Left lobe of liver (tissue), 2 donors: ENCODE measurements at places on chromosomes 2 and 18. TPM values are rescaled to one million over a fixed set of nuclear protein-coding genes. Genes with fewer than 3 reads are reported as not detected.

- DNase-seq: no peak
These were observed 162.3 kb downstream of the PHLPP1 start for GRCh38 chr18:62877411-62878221.

The SERPINB12 gene
- total RNA-seq: not detected

DNA sequence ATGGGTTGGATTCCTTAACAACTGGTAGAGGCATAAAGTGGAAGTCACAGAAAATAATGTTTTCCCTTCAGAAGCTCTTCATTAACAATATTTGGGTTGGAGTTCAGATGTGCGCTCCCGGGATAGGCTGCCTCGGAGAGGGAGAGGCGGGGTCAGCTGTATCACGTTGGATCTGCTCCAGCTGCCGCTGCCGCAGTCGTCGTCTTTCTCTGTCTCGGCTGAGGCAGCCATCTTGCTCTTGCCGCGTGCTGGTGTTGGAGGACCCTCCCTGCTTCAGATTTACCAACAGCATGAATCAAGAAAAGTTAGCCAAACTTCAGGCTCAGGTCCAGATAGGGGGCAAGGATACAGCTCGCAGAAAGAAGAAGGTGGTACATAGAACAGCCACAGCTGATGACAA, 35.1 kb downstream of the TANC1 start:
- DNase-seq: no peak

- no peak for DNase-seq
These were observed 23.5 kb downstream of the MBP start for GRCh38 chr18:77108821-77109647.

GRCh38 chr2:160913323-160913722, 246.9 kb upstream of the TANK start:
- DNase-seq: no peak

The COBLL1 gene
- total RNA-seq: 75.0 TPM

GRCh38 chr18:47747260-47747795, 183.1 kb downstream of the SMAD2 start:
- no peak for DNase-seq

DNA sequence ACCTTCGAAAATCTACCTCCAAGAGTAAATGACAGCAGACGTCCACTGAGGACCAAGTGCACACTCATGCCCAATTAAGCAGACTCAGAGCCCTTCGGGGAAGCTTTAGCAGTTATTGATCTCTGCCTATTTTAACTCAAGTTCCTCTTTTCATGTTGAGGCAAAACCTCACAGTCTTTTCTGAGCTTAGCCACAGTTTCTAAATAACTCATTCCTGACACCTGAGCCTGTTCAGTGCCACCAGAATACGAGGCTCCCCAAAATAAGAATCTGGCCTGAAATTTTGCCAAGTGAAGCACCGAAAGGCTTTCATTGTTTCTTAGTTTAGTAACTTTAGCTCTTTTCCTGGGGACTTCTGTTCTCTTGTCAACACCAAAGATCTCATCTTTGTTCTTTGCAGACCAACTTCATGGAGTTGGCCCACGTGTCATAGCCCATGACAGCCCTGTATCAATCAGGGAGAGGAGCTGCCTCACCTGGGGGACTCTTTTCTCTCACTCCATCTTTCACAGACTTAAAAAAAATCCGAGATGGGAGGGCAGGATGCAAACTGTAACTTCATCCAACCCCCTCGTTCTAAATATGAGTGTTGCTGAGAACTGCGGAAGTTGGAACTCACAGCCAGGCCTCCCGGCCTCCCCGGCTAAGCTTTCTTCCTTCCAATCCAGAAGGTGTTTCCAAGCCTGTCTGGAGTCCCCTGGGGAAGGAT, 22.2 kb downstream of the INPP5D start:
- DNase-seq: peak; percentile 44

DNA sequence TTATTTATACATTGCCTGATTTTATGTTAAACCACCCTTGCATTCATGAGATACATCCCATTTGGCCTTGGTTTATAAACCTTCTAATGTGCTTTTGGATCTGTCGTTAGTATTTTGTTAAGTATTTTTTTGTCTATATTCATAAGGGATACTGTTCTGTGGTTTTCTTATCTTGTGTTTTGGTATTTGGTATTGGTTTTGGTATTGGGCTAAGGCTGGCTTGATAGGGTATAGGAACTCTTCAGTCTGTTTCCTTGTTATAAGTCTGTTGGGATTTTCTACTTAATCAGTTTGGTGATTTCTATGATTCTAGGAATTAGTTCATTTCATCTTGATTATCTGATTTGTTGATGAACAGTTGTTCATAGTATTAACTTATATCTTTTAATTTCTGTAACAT, 49.2 kb downstream of the RELCH start:
- no peak for DNase-seq

The UPP2 gene
- total RNA-seq: 0.91 TPM

GRCh38 chr2:105675841-105676240, 68.9 kb upstream of the NCK2 start:
- DNase-seq: no peak

The SLC30A3 gene
- not detected for total RNA-seq

The SERPINB2 gene
- not detected for total RNA-seq

- no peak for DNase-seq
These were observed 9.6 kb downstream of the RAX start for GRCh38 chr18:59263661-59264060.

- no peak for DNase-seq
These were observed 1064.2 kb upstream of the FAM98A start for GRCh38 chr2:34663314-34663713.

- no peak for DNase-seq
These were observed 23.4 kb upstream of the SNED1 start for GRCh38 chr2:240974771-240975572.

The ITPRIPL1 gene
- 0.20 TPM for total RNA-seq

DNA sequence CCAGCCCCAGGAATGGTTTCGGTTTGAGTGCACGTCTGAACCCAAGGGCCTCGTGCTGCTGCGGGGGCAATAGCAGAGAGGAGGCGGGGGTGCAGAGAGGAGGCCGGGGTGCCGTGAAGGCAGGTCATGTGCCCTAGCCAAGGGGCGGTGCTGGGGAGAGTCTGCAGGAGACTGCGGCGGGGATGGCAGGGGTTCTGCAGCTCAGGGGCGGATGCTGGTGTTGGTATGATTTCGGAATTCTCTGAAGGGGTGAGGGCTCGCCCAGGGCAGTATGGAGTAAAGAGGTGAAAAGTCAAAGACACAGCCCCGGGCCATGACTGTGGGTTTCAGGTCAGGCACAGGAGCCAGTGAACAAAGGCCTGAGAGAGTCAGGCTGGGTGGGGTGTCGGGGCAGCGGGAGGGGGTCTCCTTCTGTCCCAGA, 186.5 kb upstream of the HDAC4 start:
- no peak for DNase-seq

The GAL3ST2 gene
- 0.55 TPM for total RNA-seq

The GREB1L gene
- 4.3 TPM for total RNA-seq

DNA sequence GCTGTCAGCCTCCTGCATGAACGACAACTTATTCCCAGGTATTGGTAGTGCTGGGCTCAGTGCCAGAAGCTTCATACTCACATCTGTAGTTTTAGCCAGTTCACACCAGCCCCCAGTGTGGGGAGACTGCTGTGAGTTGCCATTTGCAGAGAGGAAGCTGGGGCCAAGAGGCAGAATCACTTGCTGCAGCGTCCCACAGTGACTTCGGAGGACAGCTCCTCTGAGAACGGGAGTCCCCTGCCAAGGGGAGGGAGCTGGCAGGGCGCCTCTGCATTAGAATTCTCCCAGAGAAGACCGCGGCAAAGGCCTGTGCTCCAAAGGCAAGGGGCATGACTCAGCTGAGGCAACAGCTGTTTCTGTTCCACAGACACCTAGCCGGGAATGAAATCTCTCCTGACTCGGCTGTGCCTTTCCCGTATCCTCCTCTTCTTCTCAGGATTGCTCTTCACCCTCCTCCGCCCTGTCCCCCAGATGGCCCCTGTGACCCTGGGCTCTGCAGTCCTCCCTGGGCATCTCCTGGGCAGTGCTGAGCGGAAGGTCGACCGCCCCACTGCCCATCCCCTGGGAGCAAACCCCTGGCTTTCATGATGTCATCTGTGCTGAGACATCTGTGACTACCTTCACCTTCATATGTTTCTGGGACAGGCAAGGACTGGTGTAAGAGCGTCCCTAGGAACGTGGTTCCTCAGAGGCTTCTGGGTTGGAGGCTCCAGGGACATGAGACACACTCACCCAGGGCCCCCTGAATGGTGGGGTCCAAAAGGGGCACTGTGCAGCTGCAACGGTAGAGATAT, 18.0 kb downstream of the MAL start:
- no peak for DNase-seq

GRCh38 chr18:74514860-74515495, 18.8 kb downstream of the CNDP2 start:
- DNase-seq: peak; percentile 41

DNA sequence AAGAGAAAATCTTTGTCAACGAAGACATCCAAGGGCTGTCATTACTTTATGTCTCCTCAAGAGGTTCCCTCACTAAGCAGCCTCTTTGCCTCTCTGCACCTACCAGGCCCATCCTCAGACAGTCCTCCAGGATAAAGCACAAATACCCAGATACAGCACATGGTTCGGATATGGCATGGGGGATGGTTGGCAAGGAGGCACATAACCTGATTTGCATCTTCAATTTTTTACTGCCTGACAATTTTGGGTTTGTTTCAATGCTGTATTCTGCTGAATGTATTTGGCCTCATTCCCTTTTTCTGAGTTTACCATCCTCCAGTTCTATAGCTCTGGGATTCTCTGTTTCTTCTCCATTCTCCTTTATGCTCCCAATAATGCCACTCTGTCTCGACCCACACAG, 78.8 kb downstream of the VIT start:
- no peak for DNase-seq

DNA sequence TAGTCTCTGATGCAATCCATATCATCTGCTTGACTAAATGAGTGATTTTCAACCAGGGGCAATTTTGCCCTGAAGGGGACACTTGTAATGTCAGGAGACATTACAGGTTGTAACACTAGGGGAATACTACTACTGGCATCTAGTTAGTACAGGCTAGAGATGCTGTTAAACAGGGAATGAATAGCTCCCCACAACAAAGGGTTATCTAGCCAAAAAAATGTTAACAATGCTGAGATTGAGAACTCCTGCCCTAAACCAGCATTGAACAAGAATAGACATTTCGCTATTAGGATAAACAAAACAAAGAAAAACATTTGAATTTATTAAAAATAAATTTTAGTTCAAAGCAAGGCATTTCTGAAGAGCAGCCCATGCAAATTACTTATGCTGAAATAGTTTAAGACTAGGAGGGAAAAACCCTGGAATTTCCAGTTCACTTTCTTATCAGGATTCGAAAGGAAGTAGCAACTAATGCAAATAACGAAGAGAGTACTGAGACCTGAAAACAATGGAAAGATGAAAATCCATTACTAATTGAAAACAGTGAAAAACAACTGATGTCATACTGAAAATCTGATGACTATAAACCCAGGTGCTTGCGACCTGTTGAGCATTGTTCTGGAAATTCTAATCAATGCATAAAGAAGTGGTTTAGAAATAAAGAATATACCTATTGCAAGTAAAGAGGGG, 53.1 kb downstream of the CAB39 start:
- no peak for DNase-seq

The IL36B gene
- total RNA-seq: not detected

The ACMSD gene
- total RNA-seq: 123 TPM

The TMEM198 gene
- 2.1 TPM for total RNA-seq

DNA sequence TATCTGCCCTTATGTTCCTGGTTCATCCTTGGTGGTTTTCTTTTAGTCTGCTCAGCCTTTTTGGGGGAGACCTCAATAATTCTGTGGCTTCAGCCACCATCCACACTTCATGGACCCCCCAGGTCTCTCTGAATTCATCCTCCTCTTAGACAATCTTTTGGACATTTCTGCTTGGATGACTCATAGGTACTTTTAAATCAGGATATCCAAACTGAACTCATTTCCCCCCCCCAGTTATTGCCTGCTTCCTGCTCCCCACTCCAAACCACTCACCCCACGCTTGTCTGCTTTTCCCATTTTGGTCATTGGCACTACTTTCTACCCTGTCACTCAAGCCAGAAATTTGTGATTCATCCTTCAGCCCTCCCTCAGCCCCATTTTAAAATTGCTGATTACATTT, 78.5 kb downstream of the TANC1 start:
- no peak for DNase-seq

DNA sequence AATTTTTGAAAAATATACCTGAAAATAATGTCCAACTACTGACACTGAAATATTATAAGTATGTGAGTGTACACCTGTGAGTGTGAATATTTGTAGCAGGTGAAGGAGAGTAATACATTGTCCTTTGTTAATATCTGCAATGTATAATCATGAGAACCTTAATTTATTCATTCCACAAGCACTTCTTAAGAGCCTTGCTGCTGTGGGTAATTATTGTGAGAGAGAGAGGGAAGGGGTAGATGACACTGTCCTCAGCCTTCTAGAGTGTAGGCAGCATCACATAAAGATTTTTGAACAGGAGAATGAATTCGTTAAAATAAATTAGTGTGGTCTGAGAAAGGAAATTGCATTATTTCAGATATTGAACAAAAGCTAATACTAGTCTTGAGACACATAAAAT, 157.2 kb downstream of the MAP2 start:
- no peak for DNase-seq

DNA sequence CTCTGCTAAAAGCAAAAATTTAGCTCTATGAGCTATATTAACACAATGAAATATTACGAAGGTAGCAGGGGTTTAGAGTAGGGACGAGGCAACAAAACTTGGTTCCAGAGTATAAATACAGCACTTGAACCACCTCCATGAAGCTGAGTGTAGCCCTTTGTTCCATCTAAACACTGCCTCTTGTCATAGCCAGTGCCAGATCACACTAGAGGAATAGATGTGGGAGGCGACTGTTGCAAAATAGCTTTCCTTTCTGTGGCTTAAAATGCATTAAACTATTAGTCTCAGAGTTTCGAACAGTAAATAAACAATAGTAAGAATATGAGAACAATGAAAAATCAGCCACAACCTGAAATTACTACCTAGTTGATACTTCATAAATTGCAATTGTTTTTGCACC, 29.8 kb downstream of the PIEZO2 start:
- no peak for DNase-seq

- no peak for DNase-seq
These were observed 323.5 kb downstream of the AFF3 start for GRCh38 chr2:99818842-99819241.

The TMEM247 gene
- not detected for total RNA-seq

The ANKRD30BL gene
- total RNA-seq: not detected

DNA sequence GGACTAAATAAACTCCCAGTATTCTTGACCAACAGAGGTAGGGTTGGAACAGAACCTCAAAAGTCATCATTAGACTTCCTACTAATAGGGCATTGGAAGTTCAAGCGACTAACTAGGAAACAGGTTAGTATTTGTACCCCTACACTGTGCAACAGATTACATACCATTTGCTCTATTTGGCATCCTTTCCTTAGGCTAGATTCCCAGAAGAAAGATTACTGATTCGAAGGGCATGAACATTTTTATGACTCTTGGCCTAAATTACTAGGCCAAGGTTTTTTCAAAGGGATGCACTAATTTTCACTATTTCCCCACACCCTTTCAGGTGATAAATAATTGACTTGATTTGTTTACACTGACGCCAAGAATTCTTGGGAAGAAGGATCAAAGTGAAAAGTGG, 104.8 kb upstream of the CYP1B1 start:
- DNase-seq: no peak

The PROC gene
- 479 TPM for total RNA-seq

GRCh38 chr2:51079945-51080344, 48.0 kb upstream of the NRXN1 start:
- DNase-seq: no peak

- no peak for DNase-seq
These were observed 1137.4 kb upstream of the FAM98A start for GRCh38 chr2:34736482-34736881.

The FNDC4 gene
- 61.2 TPM for total RNA-seq

- DNase-seq: no peak
These were observed 16.1 kb upstream of the REG3G start for GRCh38 chr2:79009388-79009787.

GRCh38 chr18:58998401-58999203, 133.9 kb downstream of the ZNF532 start:
- no peak for DNase-seq

The ASB3 gene
- 5.2 TPM for total RNA-seq
